ENCODE measurements at places on chromosomes 5 and 9.

DNA sequence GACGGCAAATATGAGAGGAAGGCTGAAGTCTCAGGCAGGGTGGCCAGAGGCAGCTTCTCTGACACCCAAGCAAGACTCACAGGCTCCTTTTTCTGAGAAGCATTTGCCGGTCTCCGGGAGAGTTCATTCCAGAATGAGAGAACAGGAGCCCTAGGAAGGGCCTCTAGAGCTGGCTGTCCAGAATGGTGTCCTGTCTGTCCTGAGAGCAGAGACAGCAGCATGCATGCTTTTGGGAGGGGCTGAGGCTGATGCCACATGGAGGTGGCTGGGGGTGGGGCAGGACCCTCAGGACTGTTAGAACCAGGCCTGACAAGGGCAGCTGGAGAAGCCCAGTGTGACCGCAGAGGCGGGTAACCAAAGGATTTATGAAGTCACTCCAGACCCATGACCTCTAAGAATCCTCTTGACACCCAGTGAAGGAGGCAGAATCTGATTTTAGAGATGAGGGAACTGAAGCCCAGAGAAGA is 60.0 kb downstream of the SHB start:
- DNase-seq, result no peak

- DNase-seq, result no peak
These were observed 94.6 kb upstream of the EGFLAM start for GRCh38 chr5:38163636-38164237.

DNA sequence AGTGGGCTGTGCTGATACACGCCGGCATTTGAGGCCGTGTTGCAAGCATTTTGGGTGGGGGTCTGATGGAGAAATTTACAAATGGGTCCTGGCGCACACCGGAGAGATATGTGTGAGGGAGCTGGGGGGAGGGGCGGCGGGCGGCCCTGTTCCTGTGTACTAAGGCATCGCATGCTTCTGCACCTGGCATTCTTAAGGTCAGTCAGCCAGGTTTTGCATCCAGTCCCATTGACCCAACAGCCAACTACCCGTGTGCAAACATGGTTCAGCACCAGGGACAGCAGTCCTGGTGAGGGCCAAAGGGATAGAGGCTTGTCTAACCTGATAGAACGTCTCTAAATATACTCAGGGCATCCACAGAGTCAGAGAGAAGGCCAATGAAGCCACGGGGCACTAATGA is 839 bp downstream of the GABRG2 start:
- no peak for DNase-seq

DNA sequence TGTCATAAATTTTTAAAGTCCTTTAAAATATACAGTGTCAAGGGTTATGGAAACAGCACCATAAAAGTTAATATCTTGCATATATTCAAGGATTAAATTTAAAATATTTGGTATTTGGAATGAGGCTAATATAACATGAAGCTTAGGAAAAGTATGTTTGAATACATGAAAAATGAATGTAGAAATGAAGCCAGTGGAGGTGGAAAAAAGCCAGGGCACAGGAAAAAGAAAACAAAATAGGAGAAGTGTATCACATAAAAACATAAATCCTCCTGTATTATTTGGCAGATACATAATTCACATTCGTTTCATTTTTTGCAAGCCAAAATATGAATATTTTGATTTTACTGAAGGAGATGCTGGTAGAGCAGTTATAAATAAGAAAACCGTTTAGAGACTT is 587.0 kb upstream of the ZNF608 start:
- no peak for DNase-seq

DNA sequence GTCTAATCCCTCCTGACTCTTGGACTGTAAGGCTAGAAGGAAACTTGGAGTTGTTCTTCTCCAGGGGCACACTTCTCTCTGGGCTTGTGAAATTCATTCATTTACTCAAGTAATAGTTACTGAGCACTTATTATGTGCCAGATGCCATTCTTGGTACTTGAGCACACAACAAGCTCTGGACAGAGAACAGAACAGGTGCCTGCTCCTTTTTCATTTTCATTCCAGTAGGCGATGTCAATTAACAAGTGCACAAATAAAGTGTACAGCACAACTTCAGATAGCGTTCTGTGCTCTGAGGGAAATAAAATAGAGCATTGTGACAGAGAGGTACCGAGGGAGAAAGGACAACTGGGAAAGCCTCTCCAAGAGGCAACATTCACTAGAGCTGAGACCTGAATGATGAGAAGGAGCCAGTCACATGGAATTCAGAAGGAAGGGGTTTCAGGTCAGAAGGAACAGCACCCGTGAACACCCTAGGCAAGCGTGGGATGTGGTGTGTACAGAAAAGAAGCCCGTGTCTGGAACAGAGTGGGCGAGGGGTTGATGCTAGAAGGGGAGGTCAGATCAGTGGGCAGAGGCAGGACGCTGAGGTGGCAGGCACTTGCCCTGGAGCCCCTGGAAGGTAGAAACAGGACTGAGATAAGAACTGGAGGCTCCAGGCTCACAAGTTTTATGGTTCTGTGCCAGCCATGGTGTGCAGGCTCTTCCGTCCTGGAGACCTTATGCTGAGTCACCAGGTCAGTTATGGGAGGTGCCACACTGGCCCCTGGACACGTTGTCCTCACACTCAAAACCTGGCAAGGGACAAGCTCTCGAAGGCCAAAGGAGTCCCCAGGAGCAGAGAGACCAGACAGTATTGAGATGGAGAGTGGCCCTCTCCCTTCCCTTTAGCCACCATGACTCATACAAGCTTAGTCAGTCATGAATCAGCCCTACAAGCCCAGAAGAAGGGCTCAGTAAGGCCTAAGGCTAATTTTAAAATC is 7.2 kb upstream of the ABLIM3 start:
- no peak for DNase-seq

GRCh38 chr9:128070874-128071273 is 2.8 kb downstream of the SLC25A25 start:
- no peak for DNase-seq

DNA sequence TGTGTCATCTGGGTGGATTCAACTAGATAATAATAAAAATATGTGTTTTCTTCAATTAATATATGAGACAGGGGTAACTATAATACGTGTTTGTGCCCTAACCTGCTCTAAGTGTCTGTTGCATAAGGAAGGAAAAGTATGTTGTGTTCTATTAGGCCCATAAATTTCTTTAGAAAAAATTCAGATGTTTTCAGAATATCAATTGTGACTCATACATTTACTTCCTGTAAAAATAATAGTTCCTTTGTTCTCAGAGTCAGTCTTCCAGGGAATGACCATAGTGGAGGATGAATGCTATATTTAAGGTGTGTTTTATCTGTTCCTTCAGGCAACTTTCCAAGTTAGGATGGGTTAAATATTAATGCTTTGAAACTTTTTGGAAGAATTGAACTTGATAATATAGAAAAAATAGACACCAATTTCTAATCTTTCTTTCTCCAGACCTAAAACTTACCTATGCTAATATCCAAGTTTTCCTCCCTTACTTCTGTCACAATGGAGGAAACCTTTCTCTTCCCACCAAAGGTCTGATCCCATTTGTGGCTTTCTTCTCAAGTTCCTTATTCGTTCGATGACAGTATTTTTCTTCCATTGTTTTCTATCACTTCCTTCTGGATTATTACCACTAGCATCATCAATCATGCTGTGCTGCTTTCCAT is 49.9 kb downstream of the ISL1 start:
- no peak for DNase-seq

- DNase-seq, result no peak
These were observed 598 bp downstream of the MYO10 start for GRCh38 chr5:16935231-16936149.

DNA sequence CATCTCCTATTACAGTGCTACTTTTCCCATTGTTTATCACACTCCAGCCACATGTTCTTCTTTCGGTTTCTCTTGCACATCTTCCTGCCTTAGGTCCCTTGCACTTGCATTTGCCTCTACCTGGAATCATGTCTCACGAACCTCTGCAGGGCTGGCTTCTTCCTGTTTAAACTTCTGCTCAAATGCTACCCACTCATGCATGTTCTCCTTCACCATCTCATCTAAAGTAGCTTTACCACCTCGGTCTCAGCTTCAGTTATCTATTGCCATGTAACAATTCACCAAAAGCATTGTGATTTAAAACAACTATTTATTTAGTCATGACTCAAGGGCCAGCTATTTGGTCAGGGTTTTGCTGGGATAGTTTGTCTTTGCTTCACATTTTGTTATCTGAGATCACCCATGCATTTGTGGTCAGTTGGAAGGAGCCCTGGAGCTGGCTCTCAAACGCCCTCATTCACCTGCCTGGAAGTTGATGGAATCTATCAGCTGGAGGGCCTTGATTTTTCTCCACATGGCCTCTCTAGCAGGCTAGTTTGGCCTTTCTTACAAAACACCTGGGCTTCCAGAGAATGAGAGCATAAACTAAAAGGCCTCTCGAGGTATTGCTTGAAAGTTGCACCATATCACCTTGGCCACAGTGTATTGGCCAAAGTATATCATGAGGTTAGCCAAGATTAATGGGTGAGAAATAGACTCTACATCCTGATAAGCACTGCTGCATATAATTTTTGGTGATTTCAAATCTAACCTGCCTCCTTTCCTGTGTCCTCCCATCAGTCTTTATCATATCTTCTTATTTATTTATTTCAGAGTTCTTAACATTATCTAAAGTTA is 21.4 kb downstream of the SPINK1 start:
- no peak for DNase-seq

GRCh38 chr9:95012035-95012708 is 285.7 kb downstream of the AOPEP start:
- DNase-seq, result no peak

- no peak for DNase-seq
These were observed 75.7 kb upstream of the CCDC112 start for GRCh38 chr5:115372146-115372545.

DNA sequence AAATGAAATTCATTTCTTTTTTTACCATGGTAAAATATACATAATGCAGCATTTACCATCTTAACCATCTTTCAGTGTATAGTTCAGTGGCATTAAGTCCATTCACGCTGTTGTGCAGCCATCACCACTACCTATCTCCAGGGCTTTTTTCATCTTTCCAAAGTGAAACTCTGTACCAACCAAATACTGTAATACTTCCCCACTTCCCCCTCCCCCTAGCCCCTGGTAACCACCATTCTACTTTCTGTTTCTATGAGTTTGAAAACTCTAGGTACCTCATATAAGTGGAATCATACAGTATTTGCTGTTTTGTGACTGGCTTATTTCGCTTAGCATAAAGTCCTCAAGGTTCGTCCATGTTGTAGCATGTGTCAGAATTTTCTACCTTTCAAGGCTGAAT is 23.4 kb downstream of the SPAAR start:
- no peak for DNase-seq

DNA sequence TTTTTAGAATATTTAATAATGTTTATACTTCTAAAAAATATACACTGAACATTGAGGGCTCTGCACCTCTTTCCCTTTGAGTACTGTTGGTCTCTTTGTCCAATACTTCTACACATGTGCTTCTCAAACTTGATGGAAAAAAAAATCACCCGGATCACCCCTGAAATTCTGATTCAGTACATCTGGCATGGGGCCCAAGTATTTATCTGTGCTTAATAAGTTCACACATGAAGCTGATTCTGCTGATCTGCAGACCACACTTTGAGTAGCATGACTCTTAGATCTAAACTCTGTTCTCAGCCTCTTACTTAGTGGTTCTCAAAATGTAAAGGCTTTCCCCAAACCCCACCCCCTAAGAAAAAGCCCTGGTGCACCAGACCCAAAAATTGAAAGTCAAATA is 12.0 kb downstream of the RUSC2 start:
- no peak for DNase-seq

- DNase-seq, result no peak
These were observed 219.2 kb downstream of the DCP2 start for GRCh38 chr5:113195771-113196170.

DNA sequence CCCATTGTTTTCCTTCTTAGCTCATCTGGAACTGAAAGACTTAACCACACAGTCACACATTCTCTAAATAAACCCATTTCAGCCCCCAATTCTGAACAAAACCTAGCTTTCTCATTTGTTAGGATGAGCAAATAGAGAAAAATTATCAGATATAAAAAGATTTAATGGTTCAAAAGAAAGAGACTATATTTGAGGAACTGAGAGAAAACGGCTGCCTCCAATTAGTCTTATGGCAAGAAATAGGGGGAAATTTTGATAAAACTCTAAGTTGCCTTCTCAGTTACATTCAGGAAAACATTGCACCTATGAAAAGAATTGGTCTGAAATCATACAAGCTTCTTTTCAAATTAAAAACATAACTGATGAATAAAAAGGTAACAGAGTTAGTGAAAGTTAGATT is 63.7 kb upstream of the ALDH1B1 start:
- DNase-seq, result no peak

- no peak for DNase-seq
These were observed 8.1 kb upstream of the CYSTM1 start for GRCh38 chr5:140166911-140167310.

- no peak for DNase-seq
These were observed 26.8 kb downstream of the FAM81B start for GRCh38 chr5:95417971-95418370.

DNA sequence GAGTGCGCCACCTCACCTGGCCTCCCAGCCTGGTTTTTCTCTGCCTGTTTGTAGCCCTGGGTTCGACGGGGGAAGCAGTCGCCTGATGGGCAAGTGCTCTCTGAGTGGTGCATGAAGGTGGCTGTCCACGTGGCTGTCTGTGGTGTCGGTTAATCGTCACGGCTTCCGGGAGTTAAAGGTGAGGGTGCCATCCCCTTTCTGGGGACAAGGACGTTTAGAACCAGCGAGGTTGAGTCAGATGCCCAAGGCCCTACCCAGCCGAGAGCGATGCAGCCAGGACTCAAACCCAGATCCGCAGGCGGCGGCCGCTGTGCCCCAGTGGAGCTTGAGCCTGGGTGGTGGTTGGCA is 47.7 kb downstream of the RXRA start:
- no peak for DNase-seq

GRCh38 chr9:94860678-94861588 is 134.4 kb downstream of the AOPEP start:
- peak; percentile 20 for DNase-seq

- DNase-seq, result no peak
These were observed 44.0 kb upstream of the IER5L start for GRCh38 chr9:129221979-129222635.

DNA sequence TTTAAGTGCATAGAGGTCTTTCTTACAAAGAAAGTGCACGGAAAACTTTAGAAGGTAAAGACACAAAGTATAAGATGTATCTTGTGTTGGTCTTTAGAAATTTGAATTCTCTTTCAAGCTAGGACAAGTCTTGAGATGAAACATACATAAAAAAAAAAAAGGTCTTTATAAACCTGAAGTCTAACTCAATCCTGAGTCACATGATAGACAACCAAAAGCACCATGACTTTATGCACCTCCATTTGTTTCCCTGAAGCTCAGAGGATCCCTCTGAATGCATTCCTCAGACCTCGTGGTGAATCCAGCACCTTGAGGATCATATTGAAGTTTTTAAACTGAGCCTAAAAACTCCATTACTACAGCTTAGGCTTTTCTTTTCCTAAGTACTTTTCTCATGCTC is 91.8 kb downstream of the RAB3C start:
- DNase-seq, result no peak
